Neural crest cell (in vitro differentiated cells): ENCODE measurements at places on chromosomes 5 and 9.

GRCh38 chr5:112411903-112412302, 7.2 kb downstream of the EPB41L4A start:
- H3K4me3 ChIP-seq, result no peak overlapping the region
- peak overlapping the region; percentile 66 for H3K27ac ChIP-seq
- peaks cover 22% of the 10 kb centered on the region for H3K4me1 ChIP-seq
- H3K36me3 ChIP-seq, result peaks cover 4% of the 10 kb centered on the region
- H3K27me3 ChIP-seq, result peaks cover 18% of the 10 kb centered on the region

DNA sequence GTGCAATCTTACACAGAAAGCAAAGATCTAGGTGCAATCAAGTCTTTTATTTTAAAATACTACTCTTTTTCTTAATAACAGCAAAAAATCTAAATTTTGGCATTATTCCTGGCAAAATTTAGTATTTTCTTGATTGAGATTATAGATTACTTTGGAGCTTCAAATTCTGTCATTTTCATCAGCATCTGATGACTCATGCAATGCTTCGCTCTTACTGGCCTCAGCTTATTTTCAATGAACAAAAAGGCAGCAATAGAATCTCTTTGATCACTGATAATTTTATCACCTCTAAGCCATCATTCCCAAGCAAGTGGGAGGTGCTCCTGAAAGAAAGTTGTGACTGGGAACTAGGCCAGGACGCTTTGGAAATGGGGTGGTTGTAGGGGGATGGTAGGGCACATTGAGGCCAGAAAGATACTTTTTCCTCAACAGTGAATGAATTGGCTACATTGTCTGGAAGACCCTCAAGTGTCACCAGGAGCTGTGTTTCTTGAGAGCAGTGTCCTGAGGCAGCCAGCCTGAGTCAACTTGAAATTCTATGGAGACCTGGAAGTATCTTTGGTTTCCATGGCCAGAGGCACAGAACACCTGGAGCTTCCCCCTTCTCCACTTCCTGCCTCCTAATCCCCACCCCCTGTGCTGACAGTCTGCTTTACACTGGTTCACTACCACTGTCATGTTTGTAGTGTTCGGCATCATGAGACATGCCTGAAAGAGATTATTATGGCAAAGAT, 46.9 kb upstream of the APC start:
- no peaks in the 10 kb centered on the region for H3K36me3 ChIP-seq
- H3K4me3 ChIP-seq, result no peak overlapping the region
- peaks cover 3% of the 10 kb centered on the region for H3K4me1 ChIP-seq
- no peak overlapping the region for H3K27ac ChIP-seq
- no peaks in the 10 kb centered on the region for H3K27me3 ChIP-seq

- no peaks in the 10 kb centered on the region for H3K27me3 ChIP-seq
- no peak for DNase-seq
- H3K4me3 ChIP-seq, result no peak overlapping the region
- H3K27ac ChIP-seq, result no peak overlapping the region
Measured at GRCh38 chr5:52805615-52806014, 17.9 kb downstream of the ITGA1 start.

GRCh38 chr5:181235689-181236366, 7.9 kb downstream of the RACK1 start:
- DNase-seq, result no peak
- H3K27ac ChIP-seq, result no peak overlapping the region
- peaks cover 42% of the 10 kb centered on the region for H3K36me3 ChIP-seq
- H3K4me3 ChIP-seq, result peak overlapping the region; percentile 84

GRCh38 chr5:6545036-6545693, 87.7 kb downstream of the NSUN2 start:
- no peaks in the 10 kb centered on the region for H3K36me3 ChIP-seq
- H3K27me3 ChIP-seq, result peaks cover 10% of the 10 kb centered on the region
- no peak for DNase-seq
- no peaks in the 10 kb centered on the region for H3K4me1 ChIP-seq

DNA sequence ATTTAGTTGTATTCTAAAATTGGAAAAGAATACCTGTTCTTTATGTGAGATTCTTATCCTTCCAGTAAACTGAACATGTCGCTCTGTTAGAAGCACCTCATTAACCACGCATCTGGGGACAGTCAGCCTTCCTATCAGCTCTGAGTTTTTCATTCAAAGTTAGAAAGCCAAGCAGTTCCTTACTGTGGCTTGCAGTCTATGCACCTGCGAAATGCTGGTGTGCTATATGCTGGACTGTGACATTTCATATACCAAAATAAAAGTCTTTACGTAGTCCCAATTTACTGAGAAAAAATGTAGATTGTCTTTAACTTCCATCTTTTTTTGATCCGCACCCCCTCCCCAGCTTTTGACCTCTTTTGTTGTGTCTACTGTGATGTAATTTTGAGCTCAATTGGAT, 4.3 kb downstream of the ANP32B start:
- H3K4me3 ChIP-seq, result peak overlapping the region; percentile 58
- H3K27me3 ChIP-seq, result peaks cover 8% of the 10 kb centered on the region
- no peak for DNase-seq

- H3K4me1 ChIP-seq, result no peaks in the 10 kb centered on the region
- H3K27me3 ChIP-seq, result no peaks in the 10 kb centered on the region
- DNase-seq, result no peak
- H3K27ac ChIP-seq, result no peak overlapping the region
- H3K4me3 ChIP-seq, result no peak overlapping the region
- peaks cover 12% of the 10 kb centered on the region for H3K36me3 ChIP-seq
Measured at GRCh38 chr9:99953861-99954507, 47.5 kb downstream of the STX17 start.

- H3K27ac ChIP-seq, result no peak overlapping the region
- H3K36me3 ChIP-seq, result no peaks in the 10 kb centered on the region
- no peak for DNase-seq
Measured at GRCh38 chr9:129491487-129491855, 129.4 kb downstream of the C9orf50 start.

DNA sequence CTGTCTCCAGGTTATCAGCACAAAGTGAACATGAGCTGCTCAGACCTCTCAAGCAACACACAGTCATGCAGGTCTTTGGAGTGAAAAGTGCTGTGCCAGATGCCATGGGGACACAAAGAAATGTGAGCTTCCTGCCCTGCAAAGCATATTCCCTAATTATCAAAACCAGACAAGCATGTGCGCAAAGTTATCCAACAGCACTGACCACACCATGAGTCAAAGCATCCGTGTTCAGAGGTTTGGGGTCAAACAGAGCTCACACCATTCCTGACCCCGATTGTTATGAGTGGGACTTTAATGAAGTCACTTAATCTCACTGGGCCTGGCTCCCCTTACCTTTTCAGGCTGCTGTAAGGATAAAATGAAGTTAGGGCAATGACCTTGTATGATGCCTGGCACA, 138.5 kb downstream of the SLIT3 start:
- H3K27ac ChIP-seq, result no peak overlapping the region
- H3K27me3 ChIP-seq, result no peaks in the 10 kb centered on the region
- H3K4me3 ChIP-seq, result no peak overlapping the region
- peaks cover 10% of the 10 kb centered on the region for H3K36me3 ChIP-seq
- DNase-seq, result no peak

DNA sequence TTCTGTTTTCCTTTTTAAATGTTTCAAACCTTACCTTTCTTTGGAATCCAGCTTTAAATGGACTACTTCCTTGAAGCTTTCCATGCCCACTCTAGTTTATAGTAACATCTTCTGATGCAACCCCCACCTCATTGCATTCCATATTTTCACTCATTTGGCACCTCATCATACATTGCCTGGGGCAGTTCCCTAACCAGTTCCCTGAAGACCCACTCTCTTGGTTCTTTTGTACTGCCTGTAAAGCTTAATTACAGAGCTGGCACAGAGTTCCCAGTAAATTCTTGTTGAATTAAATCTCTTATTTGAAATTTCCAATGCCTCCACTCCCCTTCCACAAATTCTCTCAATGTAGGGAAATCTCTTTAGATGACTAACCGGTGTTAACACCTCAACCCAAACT, 257.2 kb downstream of the ARRDC3 start:
- H3K36me3 ChIP-seq, result no peaks in the 10 kb centered on the region
- no peak for DNase-seq
- no peak overlapping the region for H3K27ac ChIP-seq
- H3K4me1 ChIP-seq, result peaks cover 21% of the 10 kb centered on the region
- no peak overlapping the region for H3K4me3 ChIP-seq

DNA sequence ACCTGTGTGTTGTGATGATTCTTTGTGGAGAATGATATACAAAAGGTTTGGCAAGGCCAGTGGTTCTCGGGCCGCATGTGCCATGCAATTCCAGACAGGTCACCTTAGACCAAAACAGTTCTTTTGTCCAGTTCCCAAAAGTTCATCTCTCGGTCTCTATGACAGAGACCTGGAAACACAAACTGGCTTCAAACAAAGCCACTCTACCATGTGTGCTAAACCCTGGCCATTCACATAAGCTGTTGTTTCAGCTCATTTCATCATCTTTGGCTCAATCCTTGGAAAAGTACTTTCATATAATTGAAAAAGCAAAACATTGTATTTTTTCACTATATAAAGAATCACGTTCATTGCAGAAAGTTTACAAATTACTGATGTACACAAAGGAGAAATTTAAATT, 210.5 kb upstream of the SEMA6A start:
- H3K27ac ChIP-seq, result no peak overlapping the region
- H3K4me3 ChIP-seq, result no peak overlapping the region
- peaks cover 7% of the 10 kb centered on the region for H3K27me3 ChIP-seq
- DNase-seq, result no peak

- H3K36me3 ChIP-seq, result no peaks in the 10 kb centered on the region
- H3K27me3 ChIP-seq, result peaks cover 86% of the 10 kb centered on the region
- H3K27ac ChIP-seq, result no peak overlapping the region
- peak; percentile 94 for DNase-seq
- peaks cover 10% of the 10 kb centered on the region for H3K4me1 ChIP-seq
- H3K4me3 ChIP-seq, result peak overlapping the region; percentile 76
Measured at GRCh38 chr5:16178745-16179372, 732 bp downstream of the MARCHF11 start.

- H3K27ac ChIP-seq, result no peak overlapping the region
- no peak for DNase-seq
- H3K27me3 ChIP-seq, result no peaks in the 10 kb centered on the region
- H3K4me3 ChIP-seq, result no peak overlapping the region
Measured at GRCh38 chr9:87180361-87180760, 233.1 kb upstream of the GAS1 start.

DNA sequence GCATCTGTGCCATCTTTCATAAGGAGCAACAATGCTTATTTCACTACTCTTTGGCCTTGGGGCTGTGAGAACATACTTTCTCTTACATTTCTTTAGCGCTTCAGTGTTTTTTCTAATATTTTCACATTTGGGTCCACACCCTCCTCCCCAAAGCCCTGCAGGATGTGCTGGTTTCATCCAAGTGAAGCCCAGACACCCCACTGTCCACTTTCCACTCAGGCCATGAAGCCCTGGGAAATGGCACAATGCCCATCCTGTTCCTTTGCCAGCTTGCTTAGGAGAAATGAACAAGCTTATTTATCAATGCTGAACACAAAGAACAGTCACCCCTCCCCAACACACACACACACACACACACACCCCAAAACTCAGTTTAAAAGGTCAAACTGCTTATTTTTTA, 17.3 kb upstream of the TMOD1 start:
- no peak for DNase-seq
- H3K4me1 ChIP-seq, result no peaks in the 10 kb centered on the region
- H3K27me3 ChIP-seq, result peaks cover 2% of the 10 kb centered on the region
- H3K27ac ChIP-seq, result no peak overlapping the region
- H3K4me3 ChIP-seq, result no peak overlapping the region
- peaks cover 6% of the 10 kb centered on the region for H3K36me3 ChIP-seq

GRCh38 chr5:147346006-147346561, 111.3 kb downstream of the STK32A start:
- H3K4me1 ChIP-seq, result no peaks in the 10 kb centered on the region
- no peak overlapping the region for H3K4me3 ChIP-seq
- no peaks in the 10 kb centered on the region for H3K36me3 ChIP-seq
- no peaks in the 10 kb centered on the region for H3K27me3 ChIP-seq
- no peak overlapping the region for H3K27ac ChIP-seq

DNA sequence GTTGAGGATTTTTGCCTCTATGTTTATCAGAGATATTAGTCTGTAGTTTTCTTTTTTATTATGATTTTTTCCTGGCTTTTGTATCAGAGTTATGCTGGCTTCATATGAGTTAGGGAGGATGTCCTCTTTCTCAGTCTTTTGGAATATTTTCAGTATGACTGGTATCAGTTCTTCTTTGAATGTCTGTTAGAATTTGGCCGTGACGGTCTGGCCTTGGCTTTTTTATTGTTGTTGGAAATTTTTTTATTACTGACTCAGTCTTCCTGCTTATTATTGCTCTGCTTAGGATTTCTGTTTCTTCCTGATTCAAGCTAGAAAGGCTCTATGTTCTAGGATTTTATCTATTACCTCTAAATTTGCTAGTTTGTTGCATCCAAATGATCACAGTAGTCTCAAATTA, 421.9 kb downstream of the CDH10 start:
- no peaks in the 10 kb centered on the region for H3K4me1 ChIP-seq
- DNase-seq, result no peak
- H3K27ac ChIP-seq, result no peak overlapping the region

DNA sequence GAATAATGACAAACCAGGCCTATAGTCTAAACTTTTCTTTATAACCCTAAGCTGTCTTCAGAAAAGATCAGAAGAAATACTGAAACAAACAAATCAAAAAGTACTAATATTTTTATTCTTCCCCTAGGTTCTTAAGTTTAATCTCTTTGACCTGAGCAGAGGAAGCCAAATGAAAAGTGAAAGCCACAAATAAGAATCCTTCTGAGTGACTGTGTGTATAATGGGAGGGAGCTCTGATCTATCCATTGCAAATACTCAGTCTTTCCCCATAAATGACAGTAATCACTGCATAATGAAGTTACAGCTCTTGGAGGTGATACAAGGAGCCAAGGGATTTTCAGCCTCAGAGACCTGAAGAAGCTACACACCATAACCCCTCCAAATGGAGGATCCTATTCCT, 126.9 kb upstream of the ATP10B start:
- no peak overlapping the region for H3K4me3 ChIP-seq
- H3K27ac ChIP-seq, result no peak overlapping the region
- no peaks in the 10 kb centered on the region for H3K27me3 ChIP-seq

DNA sequence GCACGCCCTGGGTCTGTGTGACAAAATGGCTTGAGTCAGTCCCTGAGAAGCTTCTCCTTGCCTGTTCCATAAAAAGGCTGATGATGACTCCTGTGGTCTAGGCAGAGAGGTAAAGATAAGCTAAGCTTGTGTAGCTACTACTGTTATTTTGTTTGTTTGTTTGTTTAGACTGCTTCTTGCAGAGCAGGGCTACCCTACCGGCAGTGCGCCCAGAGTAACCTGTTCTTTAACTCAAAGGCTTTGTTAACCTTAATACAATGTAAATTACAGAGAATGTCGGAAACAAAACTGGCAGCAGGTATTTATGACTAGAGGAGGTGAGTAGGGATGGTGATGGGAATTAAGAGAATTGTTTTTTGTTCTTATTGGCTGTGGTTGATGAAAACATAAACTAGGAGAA, 87.6 kb downstream of the F2RL2 start:
- DNase-seq, result no peak
- H3K36me3 ChIP-seq, result no peaks in the 10 kb centered on the region

- H3K27me3 ChIP-seq, result no peaks in the 10 kb centered on the region
- no peak overlapping the region for H3K4me3 ChIP-seq
- peaks cover 33% of the 10 kb centered on the region for H3K4me1 ChIP-seq
Measured at GRCh38 chr9:94996641-94997040, 270.1 kb downstream of the AOPEP start.
